ENCODE measurements at places on chromosomes 4 and X.

DNA sequence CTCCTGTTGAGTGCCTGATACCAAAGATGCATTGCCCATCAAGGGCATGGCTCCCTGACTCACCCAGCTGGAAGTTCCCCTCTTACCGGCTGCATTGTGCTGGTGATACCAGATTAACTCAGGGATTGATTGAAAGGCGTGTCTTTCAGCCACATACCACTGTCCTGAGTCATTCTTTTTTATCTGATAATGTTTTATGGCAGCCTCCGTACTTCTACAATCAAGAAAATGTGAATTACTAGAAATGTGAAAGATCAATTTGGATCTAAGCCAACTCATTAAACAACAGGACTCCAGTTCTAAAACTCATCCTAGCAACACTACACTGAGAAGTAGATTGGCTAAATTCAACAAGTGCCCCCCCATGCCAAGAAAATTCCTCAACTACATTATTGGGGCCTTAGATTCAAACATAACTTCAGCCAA is 40.0 kb downstream of the TXK start:
- DNase-seq: no peak

- no peak for DNase-seq
Measured at GRCh38 chr4:177696438-177696966, 254.3 kb upstream of the AGA start.

DNA sequence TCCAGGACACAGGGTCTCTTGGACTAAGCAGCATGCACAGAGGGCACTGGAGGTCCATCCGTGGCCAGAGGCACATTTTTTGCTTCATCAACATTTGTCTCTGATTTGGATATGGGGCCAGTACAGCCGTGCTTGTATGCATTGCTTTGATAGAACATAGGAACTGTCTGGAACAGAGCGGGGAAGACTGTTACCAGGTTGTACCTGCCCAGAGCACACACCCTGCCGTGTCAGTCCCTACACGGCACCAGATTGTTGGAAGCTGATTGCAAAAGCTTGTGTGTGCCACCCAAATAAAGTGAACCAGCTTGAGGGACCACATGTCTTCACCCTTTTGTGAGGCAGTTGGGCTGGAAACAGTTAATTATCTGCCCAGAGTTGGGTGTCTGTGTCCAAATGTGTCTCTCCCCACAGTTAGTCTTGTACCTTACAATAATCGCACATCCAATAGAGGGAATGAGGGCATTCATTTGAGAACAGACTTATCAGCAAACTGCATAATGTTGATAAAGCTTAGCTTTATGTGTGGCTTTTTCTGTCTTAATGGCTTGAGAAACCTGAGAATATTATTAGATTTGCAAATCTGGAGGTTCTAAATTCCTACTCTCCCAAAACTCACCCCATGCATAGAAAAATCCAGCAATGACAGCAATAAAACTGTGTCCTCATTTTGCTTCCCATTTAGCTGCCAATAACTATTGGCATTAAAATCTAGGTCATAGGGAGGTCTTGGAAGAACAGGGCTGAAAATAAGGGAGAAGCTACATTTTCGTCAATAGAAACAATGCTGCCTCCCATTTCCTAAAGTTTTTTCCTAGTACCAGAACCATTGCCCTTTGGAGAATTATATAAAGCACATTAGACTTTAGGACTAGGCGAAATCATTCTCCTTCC is 21.2 kb downstream of the KLF3 start:
- no peak for DNase-seq

DNA sequence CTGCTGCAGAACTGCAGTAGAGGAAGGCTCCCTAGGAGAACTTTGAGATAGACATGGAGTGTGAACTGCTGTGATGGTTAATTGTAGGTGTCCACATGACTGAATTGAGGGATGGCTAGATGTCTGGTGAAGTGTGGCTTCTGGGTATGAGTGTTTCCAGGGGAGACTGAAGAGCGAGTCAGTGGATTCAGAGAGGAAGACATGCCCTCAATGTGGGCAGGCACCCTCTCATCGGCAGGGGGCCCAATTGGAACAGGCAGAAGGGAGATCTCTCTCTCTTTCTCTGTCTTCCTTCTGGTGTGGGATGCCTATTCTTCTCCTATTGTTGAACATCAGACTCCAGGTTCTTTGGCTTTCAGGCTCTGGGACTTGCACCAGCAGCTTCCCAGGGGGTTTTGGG is 304.7 kb upstream of the GATB start:
- no peak for DNase-seq

DNA sequence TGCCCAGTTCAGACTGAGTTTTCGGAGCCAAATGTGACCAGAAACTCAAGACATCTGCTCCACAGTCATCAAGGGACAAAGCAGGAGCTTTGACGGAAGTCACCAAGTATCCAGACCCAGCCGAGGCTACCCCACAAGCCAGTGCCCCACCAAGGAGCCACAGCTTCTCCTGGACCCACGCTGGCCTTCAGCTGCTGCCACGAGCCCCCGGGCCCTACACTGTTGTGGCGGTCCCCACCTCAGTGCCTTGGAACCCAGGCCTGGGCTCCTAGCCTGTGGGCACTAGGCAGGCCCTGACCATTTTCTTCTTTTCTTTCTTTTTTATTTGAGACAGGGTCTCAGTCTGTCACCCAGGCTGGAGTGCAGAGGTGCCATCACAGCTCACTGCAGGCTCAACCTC is 82.1 kb upstream of the NKX1-1 start:
- no peak for DNase-seq

GRCh38 chrX:132433001-132433400 is 55.8 kb downstream of the MBNL3 start:
- no peak for DNase-seq

DNA sequence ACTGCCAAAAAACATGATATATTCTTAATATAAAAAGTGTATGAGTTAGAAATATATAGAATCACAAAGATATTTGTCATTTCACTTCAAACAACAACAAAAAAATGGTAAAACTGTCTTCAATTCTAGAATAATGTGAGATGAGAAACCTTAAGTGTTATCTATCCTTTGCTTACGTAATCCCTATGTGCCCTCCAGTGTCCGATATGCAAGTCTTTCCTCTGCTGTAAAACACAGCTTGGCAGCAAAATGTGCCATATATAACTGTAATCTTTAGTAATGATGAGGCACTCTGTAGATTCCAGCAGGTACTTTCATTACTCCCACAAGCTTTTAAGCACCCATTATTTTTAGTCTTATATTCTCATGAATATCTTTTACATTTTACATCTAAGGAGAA is 555.1 kb upstream of the FRG1 start:
- no peak for DNase-seq

GRCh38 chr4:185113340-185113739 is 29.7 kb upstream of the SLC25A4 start:
- DNase-seq: no peak

DNA sequence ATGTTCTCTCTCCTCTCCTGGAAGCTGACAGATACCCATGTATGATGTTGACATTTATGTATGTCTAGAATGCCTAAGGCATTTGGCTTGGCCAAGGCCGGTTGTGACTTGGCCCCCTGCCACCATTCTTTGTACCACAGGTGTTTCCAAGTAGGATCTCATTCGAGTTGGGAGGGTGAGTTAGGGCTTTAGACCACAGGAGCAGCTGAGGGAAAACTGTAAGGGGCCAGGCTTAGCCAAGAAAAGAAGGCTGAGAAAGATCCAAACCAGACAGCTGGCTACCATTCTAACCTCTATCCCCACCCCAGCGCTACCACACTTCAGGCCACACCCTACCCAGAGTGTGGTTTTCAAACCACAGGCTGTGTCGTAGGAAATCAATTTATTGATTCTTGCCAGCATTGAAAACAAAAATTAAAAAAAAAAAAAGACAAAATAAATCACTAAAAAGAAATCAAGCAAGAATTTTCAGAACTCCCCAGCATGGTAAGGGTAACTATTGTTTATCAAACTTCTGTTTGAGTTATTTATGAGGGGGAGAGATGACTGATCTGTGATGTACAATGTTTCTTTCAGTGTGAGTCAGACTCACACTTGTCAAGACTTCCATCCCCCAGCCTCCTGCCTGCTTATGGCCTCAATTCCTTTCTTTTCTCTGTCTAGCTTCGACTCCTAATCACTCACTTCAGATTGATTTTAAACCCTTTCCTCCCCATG is 9.9 kb downstream of the TMSB4X start:
- DNase-seq: no peak

DNA sequence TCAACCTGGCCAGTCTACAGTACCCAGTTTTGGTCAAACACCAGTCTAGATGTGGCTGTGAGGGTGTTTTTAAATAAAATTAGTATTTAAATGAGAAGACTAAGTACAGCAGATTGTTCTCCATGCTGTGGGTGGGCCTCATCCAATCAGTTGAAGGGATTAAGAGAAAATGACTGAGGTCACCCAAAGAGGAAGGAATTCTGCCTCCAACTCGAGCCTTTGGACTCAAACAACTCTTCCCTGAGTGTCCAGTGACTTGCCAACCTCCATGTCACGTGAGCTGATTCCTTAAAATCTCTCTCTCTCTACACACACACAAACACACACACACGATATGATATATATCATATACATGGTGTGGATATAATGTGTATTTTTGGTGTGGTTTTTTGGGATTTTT is 10.0 kb downstream of the TREX2 start:
- no peak for DNase-seq

DNA sequence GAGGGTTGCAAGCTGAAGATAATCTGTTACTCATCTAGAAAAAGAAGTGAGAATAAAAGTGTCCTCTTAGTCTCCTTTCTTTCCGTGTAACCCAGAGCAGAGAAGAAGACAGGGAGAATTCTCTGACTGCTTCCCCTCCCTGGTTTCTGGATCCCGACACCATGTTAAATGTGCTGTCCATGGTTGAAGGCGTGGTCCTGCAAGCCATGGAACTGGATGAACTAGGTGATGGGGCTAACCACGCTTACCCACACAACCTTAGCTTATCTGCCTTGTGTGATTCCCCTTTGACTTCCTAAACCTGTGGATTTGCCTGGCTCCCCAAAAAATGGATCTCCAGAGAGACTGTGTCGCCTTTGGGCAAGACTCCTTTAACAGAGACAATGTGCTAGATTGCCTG is 907.6 kb downstream of the FSTL5 start:
- DNase-seq: no peak

DNA sequence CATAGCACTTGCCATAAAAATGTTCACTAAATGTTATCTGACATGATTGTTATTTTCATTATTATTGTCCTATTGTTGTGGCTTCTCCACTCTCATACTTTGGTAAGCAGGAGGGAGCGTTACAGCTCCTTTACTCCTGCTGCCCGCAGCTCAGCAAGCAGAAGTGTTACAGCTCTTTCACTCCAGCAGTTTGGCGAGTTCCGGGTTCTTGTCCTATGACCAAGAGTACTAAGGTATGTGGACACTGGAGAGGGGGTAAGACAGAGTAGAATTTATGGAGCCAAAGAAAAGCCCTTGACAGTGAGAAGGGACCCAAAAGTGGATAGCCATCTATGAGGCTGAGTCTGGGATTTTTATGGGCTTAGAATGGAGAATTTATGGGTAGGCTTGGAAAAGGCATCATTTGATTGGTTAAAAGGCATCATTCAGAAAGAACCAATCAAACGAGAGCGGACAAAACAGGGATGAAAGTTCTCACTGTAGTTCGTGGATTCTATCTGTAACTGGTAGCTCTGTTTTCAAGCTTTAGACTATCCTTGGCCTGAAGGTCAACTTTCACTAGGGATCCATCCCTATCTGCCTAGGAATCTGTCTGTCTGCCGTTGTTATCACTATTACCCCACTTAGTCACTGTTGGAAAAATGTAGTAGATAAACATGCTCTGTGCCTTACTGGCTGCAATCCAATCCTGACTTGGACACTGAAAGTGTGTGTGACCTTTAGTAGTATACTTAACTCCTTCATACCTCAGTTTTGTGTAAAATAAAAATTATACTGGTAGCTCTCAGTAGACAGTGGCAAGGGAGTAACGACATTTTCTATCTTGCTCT is 545.6 kb upstream of the LCORL start:
- DNase-seq: no peak

DNA sequence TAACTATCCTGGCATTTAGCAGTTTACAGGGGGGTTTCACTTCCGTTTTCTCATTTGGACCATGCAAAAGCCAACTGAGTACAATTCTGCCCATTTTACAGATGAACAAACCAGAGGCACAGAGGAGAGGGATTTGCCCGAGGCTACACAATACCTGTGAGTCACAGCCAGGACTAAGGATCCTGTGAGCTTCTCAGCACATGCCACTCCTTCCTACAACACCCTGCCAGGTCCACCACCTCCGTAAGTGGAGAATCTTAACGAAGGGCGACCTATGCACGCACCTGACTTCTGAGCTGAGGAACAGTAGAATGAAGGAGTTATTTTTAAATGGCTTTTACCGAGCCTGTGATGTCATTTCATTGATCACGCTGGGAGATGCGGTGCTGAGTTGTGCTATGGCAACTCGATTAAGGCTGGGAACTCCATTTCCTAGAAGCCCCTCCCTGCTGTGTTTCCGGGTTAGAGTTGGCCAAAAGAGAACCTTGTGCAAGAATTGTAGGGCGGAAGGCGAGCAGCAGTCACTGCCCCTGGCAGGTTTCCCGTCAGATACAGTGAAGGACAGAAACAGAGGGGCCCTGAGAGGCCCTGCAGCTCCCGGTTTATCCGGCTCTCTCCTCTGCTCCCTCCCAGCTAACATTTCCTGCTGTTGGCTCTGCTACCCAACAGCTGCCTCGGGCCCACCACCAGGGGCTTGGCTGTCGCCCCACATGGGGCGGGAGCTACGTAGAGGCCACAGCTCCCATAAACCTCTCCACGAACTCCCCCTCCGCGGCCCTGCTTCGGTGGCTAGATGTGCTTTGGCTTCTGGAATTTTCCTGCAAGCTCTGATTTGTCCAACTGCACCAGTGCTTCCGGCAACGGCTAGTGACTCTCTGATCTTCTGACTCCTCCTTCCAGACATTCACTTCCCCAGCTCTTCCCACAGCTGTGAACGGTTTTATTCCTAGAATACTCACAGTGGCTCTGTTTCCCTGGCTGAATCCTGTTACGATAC is 75.1 kb upstream of the USP9X start:
- peak; percentile 28 for DNase-seq

- DNase-seq: no peak
Measured at GRCh38 chr4:74548561-74548960, 103.6 kb downstream of the AREG start.

DNA sequence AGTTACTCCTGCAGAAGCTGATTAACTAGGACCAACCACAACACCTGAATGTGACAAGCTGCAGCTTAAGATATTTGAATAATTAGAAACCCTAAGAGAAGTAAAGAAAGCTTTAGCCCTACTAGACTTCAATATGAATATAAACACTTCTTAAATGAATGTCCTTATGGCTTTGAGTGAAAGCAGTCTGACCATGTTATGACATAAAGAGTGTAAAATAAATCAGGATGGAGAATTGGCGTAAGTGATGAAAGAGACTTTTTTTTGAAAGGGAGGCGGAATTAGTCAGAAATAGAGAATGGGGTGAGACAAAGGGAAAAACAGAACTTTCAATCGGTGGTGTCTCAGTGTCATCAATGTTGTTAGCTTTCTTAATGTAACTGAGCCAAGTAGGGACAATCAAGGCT is 117.2 kb upstream of the MAGEB16 start:
- no peak for DNase-seq
